Activated naive CD4-positive, alpha-beta T cell treated with Interleukin-2 at 50 U/mL for 16 hours (primary cell): ENCODE measurements at places on chromosomes 1 and 21.
A peak's percentile ranks its signal among the peaks of the same experiment; 100 is the strongest.

DNA sequence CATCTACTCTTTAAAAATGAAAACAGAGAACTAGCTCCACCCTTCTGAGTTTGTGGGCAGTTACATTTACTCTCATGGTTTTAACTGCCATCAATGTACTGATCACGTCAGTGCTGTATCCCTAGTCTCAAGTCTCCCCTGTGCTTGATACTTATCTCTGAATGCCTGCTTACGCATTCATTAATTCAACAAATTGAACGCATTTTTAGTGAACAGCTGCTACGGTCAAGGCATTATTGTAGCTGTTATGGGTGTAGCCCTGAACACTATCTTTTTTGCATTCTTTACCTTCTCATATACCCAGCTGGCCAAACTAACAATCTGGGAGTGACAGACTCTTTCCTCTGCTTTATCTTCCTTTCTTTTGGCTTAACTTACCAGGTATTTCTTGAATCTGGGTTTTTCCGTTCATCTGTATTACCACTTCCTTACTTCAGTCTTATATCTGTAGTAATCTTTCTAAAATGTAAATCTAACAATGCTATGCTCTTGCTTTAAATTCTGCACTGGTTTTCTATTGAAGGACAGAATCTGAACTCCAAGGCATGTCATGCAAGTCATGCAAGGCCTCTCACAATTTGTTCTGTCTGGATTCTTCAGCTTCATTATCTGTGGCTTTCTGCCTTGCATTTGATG is 33.3 kb downstream of the SMG7 start:
- no peak for DNase-seq

- peak; percentile 37 for DNase-seq
Measured at GRCh38 chr1:18949686-18950400, 6.6 kb downstream of the IFFO2 start.

DNA sequence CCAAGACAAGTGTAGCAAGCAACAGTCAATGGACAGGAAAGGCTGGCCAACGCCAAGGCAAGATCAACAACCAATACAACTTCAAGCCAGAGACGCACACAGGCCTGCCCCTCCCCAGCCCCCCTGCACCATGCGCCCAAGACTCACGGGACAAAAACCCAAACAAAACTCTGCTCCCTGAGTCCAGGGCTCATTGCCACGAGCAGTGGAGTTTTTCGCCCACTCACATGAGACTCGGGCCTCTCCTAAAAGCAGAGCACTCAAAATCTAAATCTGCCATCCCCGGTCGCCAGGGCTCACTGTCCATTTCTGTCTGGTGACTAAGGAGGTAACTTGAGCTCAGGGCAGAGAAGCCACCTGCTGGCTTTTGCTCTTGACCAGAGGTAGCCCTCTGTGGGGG is 174.8 kb downstream of the CLIC6 start:
- no peak for DNase-seq

DNA sequence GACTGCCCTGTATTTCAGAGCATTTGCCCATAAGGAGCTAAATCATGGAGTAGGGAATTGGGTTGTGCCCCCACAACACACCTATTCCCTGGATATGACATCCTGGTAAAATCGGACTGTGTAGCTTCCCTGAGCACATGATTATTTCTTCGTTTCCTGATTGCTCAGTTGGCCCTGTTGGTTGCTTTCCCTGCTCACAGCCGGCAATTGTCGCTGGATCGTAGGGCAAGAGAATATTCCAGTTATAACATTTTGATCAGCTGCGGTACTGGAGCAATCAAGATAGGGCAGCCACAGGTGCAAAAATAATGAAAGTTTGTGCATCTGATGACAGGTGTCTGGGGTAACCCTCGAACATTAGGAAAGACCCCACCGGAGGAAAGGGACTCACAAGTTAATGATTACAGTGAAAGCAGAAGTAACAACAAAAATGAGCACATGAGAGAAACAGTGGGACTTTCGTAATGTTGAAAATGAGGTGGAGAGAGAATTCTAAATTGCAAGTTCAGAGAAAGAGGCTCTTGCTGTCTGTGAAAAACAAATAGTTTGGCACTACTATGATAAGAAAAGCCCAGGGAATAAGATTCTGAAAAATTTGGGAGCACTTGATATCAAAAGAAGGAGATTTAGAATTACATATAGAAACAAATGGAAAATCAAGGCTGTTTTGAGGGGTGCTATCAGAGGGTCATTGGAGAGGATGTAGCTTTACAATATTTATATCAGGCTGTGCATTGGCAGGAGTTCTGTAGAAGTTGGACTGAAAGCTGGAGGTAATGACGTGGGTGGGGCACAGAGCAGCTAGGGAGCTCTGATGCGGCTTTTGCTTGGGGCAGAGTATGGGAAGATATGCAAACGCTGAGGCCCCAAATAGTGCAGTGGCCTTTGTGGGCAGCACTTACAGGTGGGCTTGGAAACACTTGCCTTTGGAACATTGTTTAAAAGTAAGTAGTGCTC is at the start of gene MAB21L3:
TSS of gene MAB21L3 (plus strand) at position 833 of the 957 bp plus-strand sequence. CDS start 1,217 bp downstream, outside the sequence.
- no peak for DNase-seq

DNA sequence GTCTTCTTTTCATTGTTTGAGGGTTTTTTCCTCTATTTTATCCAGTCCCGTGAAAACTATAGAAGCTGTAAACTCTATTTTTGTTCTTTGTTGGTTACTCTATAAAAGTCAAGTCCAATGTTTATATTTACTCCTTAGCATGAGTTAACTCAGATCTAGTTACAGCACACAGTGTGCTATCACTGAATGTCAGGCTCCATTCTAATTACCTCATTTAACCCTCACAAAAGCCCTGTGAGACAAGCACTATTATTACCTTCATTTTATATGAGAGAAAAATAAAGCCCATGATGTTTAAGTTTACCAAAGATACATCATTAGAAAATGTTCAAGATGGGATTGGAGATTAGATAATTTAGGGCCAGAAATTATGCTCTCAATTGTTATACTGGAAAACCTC is 251.4 kb upstream of the SNX7 start:
- DNase-seq: no peak

DNA sequence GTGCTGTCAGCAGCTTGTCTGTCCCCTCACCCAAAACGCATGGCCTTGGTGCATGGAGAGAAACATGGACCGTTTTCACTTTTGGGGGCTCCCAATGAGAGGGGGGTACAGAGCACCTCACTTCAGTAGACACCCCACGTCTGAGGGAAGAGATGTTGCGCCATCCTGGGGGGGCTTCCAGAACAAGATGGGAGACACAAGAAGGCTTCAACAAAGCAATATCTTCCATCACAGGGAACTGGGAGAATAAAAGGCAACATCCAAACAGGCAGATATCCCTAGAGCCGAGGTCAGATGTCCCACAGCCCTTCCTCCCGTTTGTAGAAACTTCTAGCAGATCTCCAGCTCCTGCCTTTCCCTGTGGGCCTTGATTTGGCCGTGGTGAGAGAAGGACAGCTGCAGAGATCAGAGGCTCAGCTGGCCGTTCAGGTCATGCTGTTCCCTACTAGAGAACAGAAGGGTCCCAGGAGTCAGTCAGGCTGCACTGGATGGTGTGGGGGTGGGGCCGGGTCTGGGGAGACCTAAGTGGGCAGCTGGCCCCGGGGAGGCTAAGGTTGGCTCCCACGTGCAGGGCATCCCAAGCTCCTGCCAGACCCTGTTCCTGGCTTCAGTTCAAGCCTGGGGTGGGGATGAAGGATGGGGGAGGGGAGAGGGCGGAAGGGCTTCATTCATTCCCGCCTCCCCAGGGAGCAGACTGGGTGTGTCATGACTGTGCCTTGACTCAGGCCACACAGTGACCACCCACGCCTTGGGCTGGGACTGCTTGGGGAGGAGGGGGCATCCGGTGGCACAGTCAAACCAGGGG is 4.4 kb downstream of the PLOD1 start:
- no peak for DNase-seq

DNA sequence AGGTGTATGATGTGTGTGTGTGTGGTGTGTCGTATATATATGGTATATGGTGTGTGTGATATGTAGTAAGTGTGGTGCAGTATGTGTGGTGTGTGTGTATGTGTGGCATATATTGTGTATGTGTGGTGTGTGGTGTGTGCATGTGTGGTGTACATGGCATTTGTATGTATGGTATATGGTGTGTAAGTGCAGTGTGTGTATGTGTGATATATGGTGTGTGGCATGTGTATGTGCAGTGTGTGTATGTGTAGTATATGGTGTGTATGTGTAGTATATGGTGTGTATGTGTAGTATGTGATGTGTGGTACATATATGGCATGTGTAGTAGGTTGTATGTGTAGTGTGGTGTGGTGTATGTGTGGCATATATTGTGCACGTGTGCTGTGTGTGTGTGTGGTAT is 74.9 kb downstream of the OLFML3 start:
- DNase-seq: no peak

DNA sequence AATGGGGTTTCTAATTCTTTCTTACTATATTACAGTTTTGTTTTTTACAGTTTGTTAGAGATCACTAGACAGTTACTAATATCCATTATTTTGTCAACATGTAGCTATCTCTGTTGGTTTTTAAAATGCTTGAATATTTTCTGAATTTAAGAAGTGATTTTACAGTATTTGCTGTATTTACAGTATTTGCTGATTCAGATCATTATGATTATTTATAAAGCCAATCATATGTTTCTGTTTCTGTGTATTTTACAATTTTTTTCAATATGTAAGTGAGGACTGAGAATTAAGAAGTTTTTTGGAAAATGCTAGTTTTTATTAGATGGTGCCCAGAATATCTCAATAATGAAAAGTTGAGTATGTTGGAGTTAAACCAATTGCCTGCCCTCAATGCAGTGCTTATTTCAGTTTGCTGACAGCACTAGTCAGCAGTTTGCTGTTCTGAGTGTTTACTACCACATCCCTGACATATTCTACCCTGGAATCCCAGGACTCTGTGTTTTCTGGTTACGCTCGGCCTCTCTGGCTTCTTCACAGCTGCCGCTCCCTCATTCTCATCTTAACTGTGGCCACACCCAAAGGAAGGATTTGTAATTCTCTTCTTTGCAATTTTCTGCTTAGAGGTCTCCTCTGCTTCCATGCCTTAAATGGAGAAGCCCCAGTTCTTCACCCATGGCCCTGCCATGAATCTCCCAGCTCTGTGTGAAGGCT is 68.0 kb upstream of the BACH1 start:
- no peak for DNase-seq

DNA sequence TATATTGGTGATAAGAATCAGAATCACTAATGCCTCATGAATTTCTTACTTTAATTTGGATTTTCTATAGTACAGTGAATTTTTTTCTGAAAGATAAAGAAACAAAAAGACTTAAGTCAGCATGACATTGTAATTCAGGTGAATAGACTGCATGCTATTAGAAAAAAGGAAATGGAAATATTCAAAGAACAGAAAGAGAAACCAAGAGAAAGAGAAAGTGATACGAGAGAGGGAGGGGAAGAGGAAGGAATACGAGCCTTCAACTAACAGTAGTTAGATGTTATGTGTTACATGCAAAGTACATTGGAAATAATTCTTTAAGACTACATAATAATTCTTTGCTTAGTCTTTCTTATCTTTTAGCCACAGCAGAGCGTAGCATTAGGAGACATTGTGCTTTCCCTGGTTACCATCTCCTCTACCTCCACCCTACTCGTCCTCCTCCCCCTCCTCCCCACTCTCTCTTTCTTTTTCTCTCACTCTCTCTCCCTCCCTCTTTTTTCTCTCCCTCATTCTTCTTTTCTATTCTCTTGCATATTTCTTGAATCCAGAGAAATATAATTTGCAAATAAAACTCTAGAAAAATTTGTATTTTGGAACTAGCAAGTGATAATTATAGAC is 46.4 kb upstream of the ADGRL4 start:
- DNase-seq: no peak

GRCh38 chr1:232859216-232859615 is 54.0 kb downstream of the MAP10 start:
- DNase-seq: no peak

DNA sequence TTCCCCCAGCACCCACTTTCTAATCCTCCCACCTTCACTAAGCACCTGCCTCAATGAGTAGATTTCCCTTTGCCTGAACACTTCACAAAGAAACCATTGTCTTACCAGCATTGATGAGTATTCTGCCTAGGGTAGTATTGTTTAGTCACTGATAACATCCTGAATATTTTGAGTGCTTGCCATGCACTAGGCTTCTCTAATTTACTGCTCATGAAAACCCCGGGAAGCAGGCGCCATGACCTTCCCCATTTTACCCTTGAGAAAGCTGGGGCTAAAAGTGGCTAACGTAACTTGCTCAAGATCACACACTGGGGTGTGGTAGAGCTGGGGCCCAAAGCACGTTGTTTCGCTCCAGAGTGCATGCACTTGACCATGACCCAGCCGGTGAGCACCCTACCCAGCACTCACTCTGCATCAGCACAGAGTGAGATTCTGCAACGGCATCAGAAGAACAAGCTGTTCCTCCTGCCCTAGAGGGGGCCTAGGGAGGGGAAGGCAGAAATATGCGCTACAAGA is 10.6 kb upstream of the F3 start:
- no peak for DNase-seq

DNA sequence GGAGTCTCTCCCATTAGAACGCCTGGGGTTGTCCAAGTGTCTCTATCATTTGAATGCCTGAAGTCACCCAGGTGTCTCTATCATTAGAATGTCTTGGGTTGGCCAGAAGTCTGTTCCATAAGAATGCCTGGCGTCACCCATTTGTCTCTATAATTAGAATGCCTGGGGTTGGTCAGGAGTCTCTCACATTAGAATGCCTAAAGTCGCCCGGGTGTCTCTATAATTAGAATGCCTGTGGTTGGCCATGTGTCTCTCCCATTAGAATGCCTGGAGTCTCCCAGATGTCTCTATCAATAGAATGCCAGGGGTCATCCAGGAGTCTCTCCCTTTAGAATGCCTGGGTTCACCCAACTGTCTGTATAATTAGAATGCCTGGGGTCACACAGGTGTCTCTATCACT is 54.5 kb downstream of the RNF187 start:
- no peak for DNase-seq

GRCh38 chr21:37372951-37373350 is 6.4 kb downstream of the DYRK1A start:
- no peak for DNase-seq

- no peak for DNase-seq
Measured at GRCh38 chr21:46125846-46126301, 28.0 kb downstream of the COL6A2 start.

- DNase-seq: peak; percentile 47
Measured at GRCh38 chr1:200869753-200870391, 2.9 kb upstream of the GPR25 start.

DNA sequence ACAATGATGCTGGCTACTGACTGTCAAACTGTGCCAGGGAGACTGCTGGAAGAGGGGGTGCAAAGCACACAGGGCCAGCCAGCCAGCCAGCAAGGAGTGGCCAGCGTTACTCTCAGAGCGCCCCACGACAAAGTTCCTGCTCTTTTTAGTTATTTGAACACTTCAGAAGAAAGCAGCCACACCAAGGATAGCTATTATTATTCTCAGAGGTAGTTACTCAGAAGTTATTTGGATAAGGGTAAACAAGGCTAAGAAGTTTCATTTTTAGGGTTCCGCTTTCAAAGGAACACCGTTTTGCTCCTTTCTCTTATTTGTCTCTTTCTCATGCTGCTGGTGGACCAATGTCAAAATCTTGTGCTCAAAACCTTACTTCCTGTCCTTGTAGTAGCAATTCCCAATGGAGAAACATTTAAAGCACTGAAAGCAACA is 59.9 kb downstream of the VANGL2 start:
- DNase-seq: peak; percentile 21
